ENCODE measurements at places on chromosomes 7 and 10.
A peak's percentile ranks its signal among the peaks of the same experiment; 100 is the strongest.

DNA sequence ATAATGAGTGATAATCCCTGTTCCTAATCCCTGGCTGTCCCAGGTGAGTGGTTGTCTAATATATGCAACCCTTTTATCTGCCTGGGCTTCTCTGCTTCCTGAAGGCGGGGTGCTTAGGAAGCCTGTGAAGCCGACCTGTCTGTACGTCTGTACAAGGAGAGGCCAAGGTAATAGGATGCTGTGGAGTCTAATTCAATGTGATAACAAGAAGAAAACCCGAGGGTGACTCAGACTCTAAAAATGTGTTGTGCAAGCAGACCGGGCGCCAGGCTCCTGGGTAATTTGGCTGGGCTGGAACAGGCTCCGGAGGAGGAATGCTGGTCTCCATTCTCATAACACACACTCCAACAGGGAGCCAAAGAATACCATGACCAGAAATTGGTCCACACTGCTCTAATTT, 43.6 kb downstream of the THNSL1 start:
- DNase-seq = peak; percentile 64

DNA sequence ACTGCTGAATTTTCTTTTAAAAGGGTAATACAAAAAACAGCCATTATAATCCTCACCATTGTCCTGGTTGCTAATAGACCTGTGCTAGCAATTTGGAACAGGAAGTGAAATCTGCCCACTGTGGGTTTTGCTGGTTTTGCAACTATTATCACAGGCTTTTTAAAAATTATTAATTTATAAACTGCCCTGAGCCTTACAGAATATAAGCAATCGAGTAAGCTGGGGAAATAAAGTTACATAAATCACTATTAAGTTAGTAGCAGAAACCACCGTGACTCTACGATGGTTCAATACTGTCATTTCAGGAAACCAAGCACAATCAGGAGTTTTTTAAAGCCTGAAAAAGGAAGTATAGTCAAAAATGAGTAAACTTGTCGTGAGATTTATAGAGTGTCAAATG, 62.3 kb downstream of the TMEM26 start:
- DNase-seq = no peak

DNA sequence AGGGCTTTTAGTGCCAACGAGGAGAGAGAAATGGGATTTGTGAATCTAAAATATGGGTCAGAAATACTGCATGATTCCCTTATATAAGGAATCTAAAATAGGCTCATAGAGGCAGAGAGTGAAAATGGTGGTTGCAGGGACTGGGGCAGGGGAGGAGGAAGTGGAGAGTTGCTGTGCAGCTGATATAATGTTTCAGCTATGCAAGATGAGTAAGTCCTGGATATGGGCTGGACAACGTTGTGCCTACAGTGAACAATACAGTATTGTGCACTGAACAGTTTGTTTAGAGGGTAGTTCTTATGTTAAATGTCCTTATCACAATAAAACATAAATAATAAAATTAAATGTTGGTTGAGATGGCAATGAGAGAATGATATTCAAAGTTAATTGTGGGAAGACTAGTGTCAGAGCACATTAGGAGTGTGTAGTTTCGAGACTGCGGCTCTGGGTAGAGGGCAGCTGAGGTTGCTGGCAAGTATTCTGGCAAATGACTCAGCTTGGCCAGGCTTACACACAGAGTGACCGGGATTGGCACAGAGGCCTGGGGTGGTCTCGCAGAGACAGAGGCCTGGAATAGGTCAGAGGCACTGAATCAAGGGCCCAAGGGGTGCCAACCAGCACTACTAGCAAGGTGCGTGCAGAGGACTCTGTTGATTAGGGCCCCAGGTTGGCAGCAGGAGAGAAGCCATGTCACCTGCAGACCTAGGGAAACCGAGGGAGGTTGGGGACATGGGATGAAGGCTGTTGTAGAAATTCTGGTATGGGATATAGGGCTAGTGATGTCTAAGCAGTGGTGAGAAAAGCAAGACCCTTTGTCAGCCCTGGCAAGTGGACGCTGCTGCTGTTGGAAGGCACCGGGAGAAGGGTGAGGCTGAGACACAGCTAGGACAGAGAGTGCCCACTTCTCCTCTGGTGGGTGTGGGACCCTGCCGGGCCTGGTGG, 2.8 kb upstream of the DEPP1 start:
- peak; percentile 76 for DNase-seq

DNA sequence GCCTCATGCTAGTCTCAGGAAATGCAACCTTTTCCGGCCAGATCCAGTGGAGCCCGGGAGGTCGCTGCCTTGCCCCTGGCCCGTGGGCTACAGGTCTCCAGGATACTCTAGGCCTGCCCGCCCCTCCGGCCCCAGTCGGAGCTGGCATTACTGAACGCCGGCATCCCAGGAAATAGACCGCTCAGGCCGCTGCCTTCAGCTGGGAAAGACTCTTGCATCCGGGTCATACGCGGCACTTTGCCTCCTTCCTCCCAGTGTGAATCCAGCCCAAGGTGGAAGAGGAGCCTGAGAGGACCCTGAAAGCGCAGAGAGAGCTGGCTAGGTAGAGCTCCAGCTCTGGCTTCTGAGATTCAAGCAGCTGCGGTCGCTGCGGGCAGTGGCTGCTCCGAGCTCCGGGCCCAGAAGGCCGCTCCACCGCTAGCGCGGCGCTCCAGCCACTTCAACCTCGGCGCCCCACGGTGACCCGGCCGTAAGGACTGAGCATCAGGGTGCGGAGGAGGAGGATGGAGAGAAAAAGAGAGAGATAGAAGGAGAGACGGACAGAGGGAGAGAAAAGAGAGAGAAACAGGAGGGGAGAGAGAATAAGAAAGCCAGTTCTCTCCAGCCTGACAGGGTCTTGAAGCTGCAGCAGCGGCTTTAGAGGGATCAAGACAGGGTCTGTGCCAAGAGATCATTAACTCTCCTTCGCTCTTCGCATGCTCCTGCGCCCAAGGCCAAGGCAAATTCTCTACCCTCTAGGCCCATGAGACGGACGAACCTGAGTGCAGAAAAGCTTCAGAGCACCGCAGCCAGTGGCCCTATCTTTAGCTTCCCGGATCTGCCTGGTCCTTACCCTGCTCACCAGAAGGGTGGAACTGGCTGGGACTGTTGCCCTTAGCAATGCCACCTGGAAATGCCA, 1.8 kb upstream of the HOXA10 start:
- no peak for DNase-seq

DNA sequence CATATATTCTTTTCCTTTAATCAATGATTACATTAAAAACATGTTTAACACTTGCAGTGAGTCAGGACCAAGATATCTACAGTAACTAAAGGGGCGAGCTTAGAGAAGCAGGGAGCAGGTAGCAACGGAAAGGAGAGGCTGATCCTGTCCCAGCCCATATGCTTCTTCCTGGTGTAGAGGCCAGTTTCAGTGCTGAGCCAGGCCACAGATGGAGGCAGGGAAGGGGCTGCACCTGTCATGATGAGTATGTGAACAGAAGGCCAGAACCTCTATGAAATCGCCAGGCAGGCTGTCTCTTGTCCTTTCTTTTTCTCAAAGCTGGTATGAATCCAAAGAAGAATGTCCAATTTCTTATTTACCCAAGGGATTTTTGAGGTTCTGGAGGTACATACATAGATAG, 16.3 kb downstream of the REEP3 start:
- DNase-seq = no peak

DNA sequence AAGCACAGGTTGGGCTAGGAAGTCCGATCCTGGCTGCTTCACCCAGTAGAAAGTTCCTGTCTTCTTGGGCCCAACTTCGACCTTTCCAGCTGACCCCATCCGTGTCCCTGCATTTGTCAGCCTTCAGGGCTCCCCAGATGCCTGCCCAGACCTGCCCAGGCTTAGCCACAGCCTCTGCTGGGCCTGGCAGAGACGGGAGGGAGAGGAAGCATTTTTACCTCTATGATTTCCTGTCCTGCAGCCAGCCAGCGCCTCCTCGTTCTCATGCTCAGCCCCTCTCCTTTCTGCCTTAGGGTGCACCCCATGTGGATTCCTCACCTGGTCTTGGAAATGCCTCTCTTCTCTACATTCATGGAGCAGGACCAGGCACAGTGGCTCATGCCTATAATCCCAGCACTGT, 3.7 kb downstream of the METTL27 start:
- no peak for DNase-seq

GRCh38 chr10:5547681-5547930, 22.8 kb downstream of the CALML3 start:
- DNase-seq = no peak

- DNase-seq = no peak
These were observed 842 bp downstream of the NMT2 start for GRCh38 chr10:15167411-15168290.

DNA sequence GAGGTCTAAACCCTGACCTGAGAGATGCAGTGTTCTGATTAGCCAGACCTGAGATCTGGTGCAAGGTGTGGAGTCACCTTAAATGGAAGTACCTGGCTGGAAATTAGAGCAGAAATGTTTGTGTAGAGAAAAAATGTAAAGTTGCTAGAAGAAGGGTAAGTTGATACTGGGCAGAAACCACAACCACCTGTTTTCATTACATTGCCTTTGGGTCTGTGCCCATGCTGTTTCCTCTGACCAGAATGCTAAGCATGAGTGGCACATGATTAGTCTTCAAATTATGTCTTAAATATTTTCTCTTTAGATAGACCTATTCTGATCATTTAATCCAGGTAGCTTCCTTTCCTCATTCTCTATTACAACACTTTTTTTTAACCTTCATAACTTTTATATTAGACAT, 69.0 kb downstream of the CASD1 start:
- DNase-seq = no peak

DNA sequence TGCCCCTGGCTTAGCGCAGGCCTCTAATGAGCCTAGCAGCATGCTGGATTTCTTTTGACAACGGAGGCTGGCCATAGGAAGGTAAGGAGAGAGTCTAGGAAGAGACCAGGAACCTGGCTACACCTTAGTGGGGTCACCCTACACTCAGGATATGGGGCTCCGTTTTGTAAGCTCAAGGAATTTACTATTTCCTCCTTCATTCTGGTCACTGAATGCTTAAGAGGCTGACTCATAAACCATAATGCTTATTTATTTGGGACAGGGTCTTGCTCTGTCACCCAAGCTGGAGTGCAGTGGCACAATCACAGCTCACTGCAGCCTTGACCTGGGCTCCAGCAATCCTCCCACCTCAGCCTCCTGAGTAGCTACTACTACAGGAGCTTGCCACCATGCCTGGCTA, 38.4 kb downstream of the CARD11 start:
- DNase-seq = no peak

- no peak for DNase-seq
These were observed 62.9 kb downstream of the PRKAG2 start for GRCh38 chr7:151813997-151814396.

- no peak for DNase-seq
These were observed 684 bp upstream of the ATXN7L1 start for GRCh38 chr7:105876964-105877601.

DNA sequence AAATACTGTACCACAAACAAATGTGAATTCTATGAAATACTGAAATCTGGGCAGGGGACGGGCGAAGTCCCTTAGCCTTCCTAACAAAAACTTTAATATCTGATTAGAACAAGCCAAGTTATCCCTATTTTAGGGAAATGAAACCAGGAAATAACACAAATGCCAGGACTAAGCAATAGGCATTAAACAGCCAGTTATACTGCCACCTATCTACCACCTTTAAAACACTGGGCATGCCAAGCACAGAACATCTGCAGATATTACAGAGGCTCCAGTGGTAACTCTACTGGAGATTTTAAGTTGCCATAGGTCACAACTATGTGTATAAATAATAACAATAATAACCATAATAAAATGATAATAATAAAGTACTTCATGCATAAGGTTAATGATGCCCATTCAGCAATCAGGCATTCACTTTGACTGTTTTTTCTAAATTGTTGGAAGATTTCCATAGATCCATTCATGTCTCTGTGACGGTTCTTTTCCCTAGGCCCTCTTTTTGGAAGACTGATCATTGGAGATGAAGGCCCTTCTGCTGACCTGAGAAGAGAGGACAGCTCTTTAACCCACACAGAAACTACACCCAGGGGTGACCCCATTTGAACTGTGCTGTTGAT, 195.7 kb downstream of the CACNA2D1 start:
- DNase-seq = no peak

DNA sequence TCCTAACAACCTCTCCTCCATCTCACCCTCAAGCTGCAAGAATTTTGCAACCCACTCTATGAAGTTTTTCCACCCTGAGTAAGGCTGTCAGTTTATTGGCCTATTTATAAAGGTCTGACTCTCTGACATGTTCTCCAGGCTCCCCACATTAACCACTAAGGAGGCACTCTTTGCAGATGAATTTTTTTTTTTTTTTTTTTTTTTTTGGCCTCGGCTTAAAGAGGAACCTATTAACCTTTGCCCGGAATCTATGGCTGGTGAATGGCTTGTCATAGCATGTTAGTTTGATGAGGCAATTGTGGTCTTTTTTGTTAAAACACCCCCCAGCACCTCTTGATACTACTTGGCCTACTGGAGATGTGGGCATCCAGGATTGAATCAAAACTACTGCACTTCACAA, 57.1 kb downstream of the TBXAS1 start:
- no peak for DNase-seq

DNA sequence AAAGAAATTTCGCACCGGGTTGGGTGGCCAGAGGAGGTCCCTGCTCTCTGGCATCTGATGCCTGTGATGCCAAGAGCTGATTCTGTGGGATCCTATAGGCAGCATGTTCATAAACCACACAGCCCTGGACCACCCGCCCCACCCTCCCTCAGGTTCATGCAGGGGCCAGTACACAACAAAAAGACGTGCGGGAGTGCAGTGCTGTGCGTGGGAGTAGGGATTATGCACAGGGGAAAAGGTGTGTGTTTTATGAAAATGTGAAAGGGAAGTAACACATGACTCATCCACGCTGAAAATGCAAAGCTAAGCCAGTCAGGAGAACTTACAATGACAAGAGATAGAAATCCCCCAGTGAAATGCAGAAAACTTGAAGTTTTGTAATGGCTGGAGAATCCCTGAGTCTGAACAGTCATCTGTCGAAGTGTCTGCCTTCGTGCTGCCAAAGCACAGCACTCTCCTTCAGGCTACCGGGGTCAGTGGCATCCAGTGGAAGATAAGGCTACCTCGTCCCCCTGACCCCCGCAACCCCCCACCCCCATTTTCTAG, 1.1 kb downstream of the KIAA1217 start:
- DNase-seq = peak; percentile 55

GRCh38 chr10:29649561-29650551, 15.1 kb upstream of the SVIL start:
- DNase-seq = no peak

DNA sequence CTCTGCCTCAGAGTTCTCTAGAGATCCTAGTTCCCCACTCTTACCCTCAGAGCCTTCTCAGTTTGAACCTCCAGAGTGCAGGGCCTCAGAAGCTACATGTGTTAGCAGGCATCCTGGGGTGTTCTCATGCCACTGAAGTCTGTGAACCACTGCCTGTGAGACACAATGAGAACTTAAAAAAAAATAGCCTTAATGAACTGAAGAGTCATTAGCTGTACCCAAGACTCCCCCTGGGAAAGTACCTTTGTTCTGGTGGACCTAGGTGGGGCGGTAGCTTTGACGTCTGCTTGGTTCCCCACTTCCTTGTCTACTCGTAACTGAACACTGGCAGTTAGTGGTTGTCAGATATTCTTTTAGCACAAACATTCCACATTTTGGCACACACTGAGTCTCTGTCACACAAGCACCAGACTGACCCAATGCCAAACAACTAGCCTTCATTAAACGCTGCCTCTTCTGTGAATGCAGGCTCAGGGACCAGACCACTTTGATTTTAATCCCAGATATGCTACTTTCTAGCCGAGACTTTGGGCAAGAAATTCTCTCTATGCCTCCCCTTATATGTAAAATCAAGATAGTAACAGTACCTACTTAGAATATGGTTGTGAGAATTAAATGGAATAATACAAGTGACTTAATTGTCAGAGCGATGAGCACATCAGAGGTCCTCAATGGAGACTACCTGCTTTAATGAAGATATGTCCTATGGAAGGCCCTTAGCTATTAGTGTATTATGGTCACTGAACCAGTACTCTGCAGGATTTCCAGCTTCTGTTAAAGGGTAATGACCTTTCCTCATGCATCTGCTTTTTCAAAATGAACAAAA, 75.3 kb upstream of the CC2D2B start:
- DNase-seq = no peak

All from skeletal muscle cell (primary cell).